ENCODE measurements at places on chromosomes 5 and 9.

GRCh38 chr5:149666212-149666852 is 63.8 kb upstream of the PPARGC1B start:
- DNase-seq, result no peak

GRCh38 chr9:136847088-136847825 is 2.0 kb upstream of the PHPT1 start:
- DNase-seq, result no peak

DNA sequence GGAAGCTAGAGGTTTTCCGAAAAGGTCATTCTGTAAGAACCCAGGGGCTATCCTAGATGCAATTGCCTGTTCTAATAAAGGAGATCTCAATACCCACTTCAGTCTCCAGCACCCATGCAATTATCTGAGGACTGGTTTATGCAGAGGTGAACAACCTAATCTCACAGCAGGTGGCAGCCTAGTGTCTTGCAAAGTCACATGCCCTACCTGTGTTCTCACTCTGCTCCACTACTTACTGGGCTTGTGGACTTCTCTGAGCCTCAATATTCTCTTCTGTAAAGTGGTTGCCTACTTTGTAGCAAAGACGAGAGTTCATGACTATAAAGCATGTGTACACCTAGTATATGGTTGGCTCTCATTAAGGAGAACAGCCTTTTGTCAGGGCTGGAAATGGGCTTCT is 21.0 kb upstream of the ALDH1B1 start:
- DNase-seq, result peak; percentile 27

DNA sequence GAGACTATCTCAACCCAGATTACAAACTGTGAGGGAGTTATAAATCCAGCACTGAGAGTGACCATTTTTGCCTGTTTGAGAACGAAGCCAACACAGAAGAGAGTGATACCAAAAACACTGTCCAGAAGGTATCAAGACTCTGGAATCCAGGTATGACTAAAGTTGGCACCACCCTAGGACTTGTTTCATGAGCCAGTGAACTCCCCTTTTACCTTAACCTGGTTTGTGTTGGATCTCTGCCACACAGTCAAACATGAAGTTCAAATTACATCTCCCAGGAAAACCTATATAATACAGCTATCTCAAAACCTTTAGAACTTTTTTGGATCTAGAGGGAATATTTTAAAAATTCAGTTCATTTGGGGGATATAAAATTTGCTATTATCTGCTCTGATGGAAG is 11.4 kb downstream of the ZBTB5 start:
- no peak for DNase-seq

GRCh38 chr5:160694896-160695295 is 157.1 kb downstream of the ATP10B start:
- no peak for DNase-seq

GRCh38 chr5:61308712-61309111 is 23.3 kb upstream of the ZSWIM6 start:
- no peak for DNase-seq

- no peak for DNase-seq
Measured at GRCh38 chr5:176741561-176742211, 68.7 kb upstream of the UNC5A start.

Measured in GM12892 (cell line).